B cell (primary cell): ENCODE measurements at places on chromosomes 7 and 10.

DNA sequence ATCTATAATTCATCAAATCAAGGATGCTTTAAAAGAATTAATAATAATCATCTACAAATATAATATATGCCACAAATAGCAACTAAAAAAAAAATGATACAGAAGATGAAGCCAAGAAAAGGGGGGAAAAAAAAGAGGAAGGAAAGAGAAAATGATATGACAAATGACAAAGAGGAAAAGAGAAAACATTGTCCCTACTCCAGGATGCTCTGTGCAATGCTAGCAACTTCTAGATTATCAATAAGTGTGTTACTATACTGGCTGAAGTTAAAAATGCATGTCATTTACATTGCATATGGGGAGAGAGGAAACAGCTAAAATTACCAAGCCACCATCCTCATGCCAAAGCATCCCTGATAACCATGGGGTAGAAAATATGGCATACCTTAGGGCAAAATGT is 104.2 kb downstream of the SFMBT2 start:
- DNase-seq: no peak

DNA sequence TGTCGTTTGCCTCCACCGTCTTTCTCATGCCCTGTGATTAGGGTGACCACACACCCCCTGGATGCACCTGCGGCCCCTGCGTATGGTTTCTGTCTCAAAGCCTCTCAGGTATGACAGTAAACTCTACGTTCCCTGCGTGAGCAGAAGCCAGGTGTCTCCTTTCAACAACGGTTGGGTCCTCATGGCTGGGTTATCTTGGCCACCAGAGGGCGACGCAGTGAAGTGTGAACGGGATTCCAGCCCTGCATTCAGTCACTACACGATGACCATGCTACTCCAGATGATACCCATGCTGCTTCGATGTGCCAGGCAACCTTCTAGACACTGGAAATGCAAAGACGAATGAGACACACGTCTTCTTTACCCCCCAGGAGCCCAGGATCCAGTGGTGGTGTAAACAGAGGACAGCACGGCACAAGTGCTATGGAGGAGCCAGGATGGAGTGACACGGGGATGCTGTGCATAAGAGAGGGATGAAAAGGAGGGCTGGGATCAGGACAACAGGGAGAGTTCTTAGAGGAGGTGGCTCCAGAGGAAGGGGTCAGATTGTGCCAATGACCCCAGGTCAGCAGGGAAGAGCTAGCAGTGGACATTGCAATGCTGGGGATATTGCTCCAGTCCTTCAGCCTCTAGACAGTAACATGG is 228.1 kb upstream of the PFKP start:
- peak; percentile 31 for DNase-seq

DNA sequence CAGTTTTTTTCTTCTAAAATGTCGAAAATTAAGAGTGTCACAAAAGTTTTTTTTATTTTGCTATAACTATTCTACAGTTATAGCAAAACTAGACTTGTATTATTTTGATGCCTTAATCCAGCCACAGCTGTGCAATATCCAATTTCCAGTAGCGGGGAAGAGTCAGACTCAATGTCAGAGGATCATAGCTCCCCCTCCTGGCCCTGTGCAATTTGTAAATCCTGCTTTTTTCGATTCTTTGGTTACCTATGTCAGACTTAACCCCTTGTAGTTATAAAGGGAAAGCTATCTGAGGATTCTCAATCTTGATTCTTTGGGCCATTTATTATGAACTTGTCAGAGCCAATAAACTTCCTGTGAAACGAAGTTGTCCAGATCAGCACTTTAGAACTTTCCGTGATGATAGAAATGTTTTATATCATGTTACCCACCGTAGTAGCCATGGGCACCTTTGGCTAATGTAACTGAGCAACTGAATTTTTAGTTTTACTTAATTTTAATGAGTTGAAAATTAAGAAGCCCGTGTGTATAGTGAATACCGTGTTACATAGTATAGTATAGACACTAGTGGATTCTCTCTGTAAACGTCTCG is 87.7 kb upstream of the PRKCQ start:
- no peak for DNase-seq

GRCh38 chr10:71288461-71288860 is 30.6 kb upstream of the SLC29A3 start:
- no peak for DNase-seq

- no peak for DNase-seq
These were observed 6.4 kb downstream of the CDHR1 start for GRCh38 chr10:84200537-84201243.

GRCh38 chr7:87475359-87476178 is at the start of gene ABCB4:
Gene ABCB4, minus strand, starts transcription at chr7:87475680. Its CDS starts 215 bp downstream, at chr7:87475465.
- DNase-seq: peak; percentile 68

GRCh38 chr10:128069351-128070051 is 56.7 kb downstream of the MKI67 start:
- peak; percentile 88 for DNase-seq

DNA sequence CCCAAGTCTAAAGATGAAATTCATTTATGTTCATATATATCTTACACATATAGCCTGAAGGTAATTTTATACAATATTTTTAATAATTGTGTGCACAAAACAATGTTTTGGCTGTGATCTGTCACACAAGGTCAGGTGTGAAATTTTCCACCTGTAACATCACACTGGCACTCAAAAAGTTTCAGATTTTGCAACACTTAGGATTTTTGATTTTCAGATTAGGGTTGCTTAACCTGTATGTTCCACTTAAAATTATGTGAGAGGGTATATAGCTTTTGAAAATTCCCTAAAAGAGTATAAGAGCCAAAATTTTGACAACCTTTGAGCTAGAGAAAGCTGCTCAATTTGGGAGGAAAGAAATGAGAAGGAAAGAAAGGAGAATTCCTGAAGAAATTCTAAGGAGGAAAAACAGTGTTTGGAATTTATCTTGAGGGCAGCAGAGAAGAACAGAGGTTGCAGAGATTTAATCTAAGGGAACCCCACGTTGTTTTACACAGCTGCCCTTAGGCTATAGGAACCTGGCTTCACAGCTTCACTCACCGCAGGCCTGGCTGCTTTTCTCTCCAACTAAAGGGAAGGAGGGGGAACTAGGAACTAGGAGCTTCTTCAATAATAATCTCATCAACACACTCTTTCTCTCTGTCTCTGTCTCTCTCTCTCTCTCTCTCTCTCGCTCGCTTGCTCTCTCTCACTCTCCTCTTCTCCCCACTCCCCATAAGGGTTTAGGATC is 8.5 kb downstream of the VOPP1 start:
- no peak for DNase-seq

DNA sequence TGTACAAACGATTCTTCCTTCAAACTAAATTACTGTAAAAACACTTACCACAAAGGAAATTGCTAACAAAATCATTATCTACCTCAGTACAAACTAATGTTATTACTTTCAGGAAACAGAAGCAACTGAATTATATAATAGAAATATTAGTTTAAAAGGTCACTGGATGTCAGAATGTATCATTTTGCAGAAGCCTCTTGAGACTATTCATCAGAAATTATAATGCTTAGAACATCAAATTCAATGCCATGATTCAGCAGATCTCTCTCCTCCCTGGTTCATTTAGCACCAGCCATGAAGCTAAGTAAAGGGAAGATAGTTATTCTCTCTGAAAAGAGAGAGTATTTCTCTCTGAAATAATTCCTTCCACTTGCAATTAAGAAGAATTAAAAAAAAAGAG is 223.3 kb downstream of the IMMP2L start:
- DNase-seq: no peak

DNA sequence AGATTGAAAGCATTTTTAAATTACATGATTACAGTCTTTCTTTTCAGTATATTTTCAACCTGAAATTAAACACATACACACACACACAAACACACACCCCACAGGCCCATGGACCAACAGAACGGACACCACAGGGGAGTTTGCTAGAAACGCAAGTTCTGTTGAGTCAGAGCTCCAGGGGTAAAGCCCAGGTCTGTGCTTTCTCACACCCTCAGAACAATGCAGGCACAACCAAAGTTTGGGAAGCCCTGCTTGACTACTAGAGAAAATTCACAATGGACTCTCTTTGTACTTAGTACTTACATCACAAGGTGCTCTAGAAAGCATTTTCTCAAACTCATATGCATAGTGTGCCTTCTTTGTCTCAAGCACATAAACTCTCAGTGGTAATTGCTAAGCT is 704.0 kb upstream of the IGFBP3 start:
- DNase-seq: no peak

DNA sequence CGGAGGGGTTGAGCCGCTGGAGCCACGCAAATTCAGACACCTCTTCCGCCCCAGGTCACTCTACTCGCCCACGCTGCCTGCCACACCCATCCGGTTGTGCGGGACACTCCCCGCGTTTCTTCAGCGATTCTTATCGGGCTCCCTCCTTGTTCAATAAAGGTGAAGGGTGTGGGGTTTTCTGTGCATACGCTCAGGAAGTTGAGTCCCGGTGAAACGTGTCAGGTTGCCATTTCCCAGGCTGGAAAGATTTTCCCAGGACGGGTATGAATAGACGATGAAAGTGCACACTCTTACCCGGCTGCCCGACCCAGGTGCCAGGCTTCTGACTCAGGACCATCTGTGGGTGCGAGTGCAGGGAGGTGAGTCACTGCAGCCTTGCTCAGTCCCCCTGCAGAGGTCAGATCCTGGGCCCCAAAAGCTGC is 22.0 kb downstream of the KLF6 start:
- no peak for DNase-seq

DNA sequence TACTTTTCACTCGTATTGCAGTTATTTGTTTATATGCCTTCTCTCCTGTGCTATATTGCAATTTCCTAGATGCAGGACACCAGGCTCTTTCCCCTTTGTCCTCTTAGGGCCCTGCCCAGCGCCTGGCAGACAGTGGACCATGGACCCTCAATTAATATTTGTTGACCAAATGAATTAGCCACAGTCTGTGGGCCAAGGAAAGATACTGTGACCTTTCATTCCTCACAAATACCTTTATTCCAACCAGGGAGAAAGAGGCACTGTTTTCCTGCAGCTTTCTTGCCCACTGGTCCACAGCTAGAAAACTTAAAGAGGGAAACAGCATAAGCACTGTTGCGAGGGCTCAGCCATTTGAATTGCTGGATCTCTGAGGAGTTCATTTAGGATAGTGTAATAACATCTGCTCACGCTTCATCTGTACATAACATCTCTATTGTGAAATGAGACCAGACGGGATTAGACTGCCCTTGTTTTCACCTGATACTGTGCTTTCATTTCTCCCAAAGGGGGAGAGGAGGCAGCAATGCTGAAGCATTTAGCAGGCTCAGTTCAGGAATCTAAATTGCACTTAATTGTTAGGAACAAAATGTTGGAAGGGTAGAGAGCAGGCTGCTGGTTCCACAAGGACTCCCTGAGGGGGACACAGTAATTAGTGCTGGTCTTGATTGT is 46.7 kb downstream of the TNS3 start:
- DNase-seq: no peak

DNA sequence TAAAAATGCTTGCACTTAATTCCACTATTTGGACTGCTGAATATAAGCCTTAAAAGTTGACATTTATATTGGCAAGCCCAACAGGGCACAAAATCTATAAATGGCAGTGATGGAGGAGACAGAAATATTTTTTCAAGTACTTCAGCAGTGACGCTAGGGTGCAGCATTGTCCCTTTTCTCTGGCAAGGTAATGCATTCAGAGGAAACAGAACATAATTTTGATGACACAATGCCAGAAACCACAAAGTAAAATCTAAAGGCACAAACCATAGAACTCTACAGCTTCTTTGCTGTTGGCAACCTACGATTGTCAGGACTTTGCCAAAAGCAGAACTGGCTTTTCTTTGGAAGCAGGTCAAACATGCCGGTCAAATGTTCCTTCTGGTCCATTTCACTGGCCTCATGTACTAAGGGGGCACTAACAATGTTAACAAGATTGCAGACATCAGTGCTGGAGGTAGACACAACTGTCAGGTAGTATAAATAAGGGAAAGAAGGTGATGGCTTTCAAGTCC is 30.9 kb upstream of the FAM133B start:
- peak; percentile 78 for DNase-seq

- DNase-seq: no peak
These were observed 50.4 kb downstream of the CPED1 start for GRCh38 chr7:121038717-121039509.

DNA sequence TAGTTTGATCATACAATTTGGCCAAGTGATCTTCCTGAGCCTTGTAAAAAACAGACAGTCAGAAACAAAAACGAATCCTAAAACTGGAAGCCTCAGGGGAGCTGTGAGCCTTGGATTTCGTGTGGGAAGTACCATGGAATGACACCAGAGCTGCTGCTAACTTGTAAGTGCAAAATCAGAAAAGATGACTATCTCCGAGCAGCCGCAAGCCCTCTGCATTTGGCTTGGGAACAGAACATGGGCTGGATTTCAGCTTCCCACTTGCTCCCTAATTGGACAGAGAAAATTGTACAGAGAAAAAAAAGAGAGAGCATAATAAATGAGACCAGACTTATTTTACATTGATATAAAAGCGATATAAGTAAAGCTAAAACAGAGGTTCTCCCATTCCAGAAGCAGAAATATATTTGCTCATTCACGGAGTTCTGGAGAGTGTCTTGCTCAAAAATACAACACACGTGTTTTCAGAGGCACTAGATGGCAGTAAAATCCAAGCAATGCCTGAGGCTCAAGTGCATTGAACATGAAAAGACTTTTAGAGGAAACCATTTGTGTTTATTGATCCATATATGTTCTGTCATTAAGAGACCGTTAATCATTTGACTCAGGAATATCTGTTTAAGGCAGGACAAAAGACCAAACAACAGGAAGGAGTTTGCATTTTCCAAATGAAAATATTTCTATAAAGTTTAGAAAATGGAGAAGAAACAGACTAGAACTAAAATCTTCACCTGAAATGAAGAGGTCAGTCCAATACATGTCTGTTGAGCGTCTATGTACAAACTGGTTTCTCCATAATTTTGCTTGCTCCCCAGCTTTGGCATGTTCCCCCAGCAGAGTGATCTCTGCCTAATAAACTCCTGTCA is 78.3 kb upstream of the SLC26A5 start:
- no peak for DNase-seq

GRCh38 chr7:43767311-43767710 is 8.8 kb downstream of the BLVRA start:
- no peak for DNase-seq

- DNase-seq: no peak
These were observed 16.4 kb upstream of the RALA start for GRCh38 chr7:39606941-39607340.

GRCh38 chr10:98373260-98374040 is 41.5 kb downstream of the PYROXD2 start:
- DNase-seq: no peak

DNA sequence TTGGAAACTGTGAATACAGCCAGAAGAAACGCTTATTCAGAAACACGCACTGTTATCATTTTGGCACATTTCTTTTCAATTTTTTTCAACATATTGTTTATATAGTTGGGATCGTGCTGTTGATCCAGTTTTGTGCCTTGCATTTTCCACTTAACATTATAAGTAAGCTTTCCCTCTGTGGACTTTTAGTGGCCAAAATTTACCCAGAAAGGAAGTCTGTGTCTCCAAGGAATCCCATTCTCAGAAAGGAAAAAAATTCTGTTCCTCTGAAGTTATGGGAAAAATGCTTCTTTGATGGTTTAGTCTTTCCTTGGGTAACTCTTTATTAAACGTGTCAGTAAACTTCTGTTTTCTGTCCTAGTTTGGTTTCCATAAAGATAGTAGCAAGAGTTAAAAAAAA is 280.0 kb downstream of the REEP3 start:
- no peak for DNase-seq
